Mucosa of descending colon (tissue), 3 donors: ENCODE measurements at places on chromosomes 2 and 18.

DNA sequence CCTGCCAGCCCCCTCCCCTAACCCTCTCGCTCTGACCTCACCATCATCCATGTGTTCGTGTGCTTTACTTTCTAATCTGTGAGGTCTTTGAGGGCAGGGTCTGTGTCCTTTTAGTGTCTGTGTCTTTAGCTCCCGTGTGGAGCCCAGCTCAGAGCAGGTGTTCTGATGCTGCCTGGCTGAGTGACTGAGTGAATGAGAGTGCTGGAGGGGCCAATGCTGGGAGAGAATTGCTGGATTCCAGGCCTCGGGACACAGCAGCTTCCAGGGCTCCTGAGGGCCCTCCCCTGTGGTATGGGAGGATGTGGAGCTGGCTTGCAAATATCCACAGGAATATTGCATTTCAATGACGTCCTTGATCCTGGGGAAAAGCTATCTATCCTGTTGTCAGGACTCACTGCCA lies 160.6 kb downstream of the ANKRD30B start:
- no peak for DNase-seq

DNA sequence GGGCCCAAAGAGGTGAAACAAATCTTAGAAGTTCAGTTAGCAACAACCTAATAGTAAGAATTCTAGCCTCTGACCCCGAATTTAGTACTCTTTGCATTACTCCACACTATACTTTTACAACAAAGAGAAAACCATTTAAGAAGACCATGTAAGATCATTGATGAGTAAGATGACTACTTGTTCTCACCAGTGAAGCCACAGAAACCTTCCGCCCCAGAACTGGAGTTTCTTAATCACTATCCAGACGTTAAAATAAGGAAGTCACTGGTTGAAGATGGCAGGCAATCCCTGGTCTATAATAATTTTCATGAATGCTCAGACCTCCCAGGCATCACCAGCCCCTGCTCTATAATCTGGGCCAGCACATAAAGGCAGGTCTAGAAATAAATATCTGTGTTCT lies 95.0 kb downstream of the TMEM163 start:
- DNase-seq = no peak

- DNase-seq = no peak
Observed at GRCh38 chr2:213932-214693, 49.7 kb downstream of the SH3YL1 start.

DNA sequence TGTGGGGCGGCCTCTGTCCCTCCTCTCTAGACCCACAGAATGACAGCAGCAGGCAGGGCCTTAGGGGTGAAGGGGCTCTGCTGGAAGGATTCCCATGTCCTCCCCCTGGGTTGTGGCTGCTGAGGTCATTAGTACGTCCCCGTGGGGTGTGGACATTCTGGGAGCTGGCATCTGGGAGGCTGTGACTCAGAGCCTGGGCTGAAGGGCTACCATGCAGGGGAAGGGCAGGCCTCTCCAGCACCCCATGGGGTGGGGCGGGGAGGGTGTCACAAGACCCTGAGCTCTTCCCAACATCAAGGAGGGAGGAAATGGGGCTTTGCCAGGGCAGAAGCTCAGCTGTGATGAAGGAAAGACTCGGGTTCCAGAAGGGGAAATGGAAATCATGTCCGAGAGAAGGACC lies 105.8 kb upstream of the SMAD2 start:
- no peak for DNase-seq

DNA sequence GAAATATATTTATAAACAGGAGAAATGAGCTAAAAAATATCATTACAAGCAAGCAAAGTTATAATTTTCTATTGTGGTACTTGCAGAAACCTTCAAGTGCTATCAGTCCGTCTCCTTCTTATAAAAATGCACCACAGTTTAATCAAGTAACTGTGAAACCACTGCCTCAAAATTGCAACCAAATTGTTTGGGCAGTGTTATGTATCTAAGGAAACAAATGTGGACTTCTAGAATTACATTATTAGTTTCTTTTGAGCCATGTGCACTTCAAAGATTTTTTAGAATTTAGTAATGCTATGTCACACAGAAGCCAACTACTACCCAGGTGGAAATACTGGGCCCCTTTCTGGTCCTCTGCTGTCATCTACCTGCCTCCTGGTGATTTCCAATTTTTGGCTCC lies 495.6 kb downstream of the NYAP2 start:
- no peak for DNase-seq

DNA sequence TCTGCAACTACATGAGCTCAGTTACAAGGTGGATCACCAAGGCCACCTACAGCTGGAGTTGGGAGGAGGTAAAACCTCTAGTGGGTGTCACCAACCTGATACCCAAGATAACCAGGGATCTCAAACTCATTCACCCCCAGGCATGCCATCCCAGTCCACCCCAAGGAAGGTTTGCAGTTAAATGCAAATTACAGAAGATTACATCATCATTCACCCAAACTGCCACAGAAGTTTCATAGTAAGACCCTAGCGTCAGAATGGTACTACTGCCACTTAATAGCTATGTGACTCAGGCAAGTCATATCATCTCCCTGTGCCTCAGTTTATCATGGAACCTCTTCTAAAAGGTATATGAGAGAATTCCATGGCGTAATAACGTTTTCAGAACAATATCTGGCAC lies 111.2 kb downstream of the MYO5B start:
- no peak for DNase-seq

GRCh38 chr2:160076914-160077313 lies 14.5 kb upstream of the PLA2R1 start:
- DNase-seq = no peak

DNA sequence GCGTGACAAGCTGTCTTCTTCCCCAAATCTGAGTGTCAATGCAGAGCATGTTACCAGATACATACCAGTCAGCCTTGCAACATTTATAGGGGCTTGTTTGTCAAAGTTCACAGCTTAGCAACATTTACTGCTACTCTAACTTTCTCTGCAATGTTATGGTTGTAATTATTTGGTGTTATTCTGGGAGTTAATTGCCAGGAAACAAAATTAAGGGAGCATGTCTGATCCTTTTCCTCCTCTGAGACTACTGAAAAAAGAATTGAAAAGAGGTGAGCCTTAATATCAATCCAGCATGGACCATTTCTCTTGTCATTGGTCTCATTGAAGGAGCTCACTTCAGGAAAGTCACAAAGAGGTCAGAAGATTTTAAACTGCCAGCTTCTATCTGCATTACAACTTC lies 465.6 kb upstream of the LINC00305 start:
- DNase-seq = no peak

DNA sequence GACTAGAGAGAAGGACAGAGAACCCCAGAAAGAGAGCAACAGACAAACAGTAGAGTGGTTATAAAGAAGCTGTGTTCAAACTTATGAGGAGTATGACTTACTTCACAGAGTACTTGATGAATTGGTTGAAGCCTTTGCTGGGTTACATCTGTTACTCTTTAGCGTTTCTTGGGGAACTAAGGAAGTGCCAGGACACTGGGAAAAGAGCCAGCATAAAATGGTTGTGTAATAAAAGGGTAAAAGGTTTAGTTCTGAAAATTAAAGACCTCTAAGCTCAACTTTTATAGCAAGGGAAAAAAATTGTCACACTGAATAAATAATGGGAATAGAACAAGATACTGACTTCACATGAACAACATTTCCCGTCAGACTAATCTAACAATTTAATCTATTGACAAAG lies 17.0 kb upstream of the STAT4 start:
- no peak for DNase-seq

- no peak for DNase-seq
Observed at GRCh38 chr2:54416166-54416813, 39.8 kb upstream of the SPTBN1 start.

- DNase-seq = no peak
Observed at GRCh38 chr2:25380586-25381375, 39.1 kb upstream of the DNMT3A start.

DNA sequence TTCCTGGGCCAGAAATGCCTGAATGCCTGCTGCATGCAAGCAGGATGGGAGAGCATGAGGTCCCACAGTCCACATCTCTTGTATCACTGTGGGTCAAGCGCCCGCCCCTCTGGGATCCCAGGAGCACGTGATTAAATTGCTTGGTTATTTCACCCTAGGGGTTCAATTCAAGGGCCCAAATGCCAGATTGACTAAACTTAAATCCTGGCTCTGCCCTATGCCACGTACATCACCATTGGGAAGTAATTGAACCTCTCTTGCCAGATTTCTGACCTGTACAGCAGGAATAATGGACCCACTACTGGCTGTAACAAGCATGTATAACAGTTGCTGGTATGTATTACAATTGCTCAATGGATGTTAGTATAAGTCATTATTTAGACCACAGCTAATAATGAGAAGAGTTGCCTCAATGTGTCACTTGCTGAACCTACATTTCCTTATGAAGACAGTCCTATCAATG lies 19.9 kb downstream of the FHL2 start:
- no peak for DNase-seq

DNA sequence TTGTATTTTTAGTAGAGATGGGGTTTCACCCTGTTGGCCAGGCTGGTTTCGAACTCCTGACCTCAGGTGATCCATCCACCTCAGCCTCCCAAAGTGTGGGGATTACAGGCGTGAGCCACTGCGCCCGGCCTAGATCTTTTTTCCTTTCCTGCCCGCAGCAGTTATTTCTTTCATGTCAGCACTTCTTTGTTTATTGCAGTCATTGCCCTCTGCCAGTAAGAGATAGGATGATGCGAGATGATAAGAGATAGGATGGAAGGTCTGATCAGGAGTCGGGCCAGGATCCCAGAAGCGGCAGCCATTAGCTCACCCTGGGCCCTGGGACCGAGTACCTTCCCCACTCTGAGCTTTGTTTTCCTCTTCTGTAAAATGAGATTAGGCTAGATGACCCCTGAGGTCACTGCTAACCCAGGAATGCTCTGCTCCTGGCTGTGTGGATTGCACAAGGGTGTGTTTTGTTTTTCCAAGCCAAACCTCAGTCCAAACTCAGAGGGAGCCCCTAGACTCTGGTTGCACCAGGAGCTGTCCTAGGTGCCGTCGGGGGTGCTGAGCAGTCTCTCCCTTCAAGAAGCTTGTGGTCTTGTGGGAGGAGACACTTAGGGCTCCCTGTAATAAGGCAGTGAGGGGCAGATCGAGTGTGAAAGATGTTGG lies 63.3 kb downstream of the LPIN1 start:
- no peak for DNase-seq

GRCh38 chr2:28068088-28068487 lies 177.6 kb downstream of the BABAM2 start:
- no peak for DNase-seq

DNA sequence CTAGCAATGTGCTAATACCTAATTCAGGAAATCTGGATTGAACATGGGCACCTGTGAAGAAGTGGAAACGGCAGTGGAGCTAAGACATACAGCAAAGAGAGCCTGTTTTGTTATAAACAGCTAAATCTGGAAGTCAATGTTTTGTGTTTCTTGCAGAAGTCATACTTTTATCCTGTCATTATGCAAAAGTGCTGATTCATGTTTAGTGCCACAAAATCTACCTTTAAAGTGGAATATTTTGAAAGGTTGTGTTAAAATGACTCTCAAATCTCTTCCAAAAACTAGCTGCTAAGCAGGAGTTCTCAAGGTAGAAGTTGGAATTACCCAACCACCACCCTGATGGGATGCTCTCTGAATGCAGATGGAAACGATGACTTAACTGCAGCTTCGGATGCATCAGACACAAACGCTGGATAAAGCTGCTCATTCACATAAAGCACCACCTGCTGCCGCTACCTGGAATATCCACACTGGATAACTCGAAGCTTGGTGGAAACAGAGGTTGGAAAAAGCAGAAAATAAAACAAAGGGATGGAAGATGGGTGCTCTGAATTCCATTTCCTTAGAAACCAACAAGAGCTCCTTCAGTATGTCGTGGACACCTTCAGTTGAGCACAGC lies 132.6 kb upstream of the ZNF236 start:
- no peak for DNase-seq
